ENCODE measurements at places on chromosomes 1 and 21.
A peak's percentile ranks its signal among the peaks of the same experiment; 100 is the strongest.

- DNase-seq, result no peak
These were observed 308.0 kb downstream of the MATN1 start for GRCh38 chr1:30415171-30415940.

GRCh38 chr1:178724376-178724727, 692 bp upstream of the RALGPS2 start:
- no peak for DNase-seq

- no peak for DNase-seq
These were observed 564.1 kb upstream of the PLXNA2 start for GRCh38 chr1:208808301-208808700.

DNA sequence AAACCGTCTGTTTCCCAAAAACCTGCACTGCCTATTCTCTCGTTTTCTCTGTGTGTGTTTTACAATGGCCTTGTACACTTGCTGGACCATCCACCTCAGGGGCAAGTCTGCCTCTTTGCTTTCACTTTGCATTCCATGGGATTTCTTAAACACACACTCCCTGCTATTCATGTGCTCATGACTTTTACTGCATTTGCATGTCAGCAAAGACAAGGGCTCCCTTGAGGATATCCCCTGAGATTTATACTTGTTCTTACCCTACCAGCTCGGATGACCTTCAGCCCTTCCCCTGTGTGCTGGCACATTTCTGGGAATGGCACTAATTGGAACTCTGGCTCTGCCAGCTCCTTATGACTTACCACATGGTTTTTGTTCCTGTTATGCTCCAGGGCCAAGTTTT, 386.9 kb downstream of the AMY1C start:
- no peak for DNase-seq

- DNase-seq, result no peak
These were observed 11.0 kb downstream of the TRAF5 start for GRCh38 chr1:211337430-211338223.

GRCh38 chr1:178237121-178237520, 143.2 kb downstream of the RASAL2 start:
- no peak for DNase-seq

GRCh38 chr1:1470626-1471388, 758 bp upstream of the ATAD3B start:
- peak; percentile 30 for DNase-seq

- DNase-seq, result no peak
These were observed 279.6 kb downstream of the ASTN1 start for GRCh38 chr1:176884911-176885310.

DNA sequence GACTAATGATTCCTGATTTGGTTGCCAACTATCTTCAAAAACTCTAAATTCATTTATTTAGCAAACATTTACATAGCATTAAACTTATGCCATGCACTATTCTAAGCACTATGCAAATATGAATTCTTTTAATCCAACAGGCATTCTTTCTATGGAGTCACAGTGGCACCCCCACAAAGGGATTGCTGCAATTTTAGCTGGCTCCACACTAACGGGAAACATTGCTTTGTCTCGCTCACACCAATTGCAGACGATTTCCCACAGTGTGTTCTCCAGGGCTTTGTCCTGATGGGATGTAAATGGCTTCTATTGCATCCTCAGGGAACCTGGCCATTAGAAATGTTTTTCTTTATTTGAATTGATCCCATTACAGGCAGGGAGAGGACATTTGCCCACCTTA, 259.1 kb downstream of the BARHL2 start:
- DNase-seq, result no peak

- no peak for DNase-seq
These were observed 618.0 kb downstream of the KIF26B start for GRCh38 chr1:245772739-245773138.

All from stimulated activated CD4-positive, alpha-beta T cell treated with anti-CD3 and anti-CD28 coated beads, Interleukin-2, amount 100 ng/mL, for 24 hours (primary cell).